ENCODE measurements at places on chromosomes 2 and 18.

GRCh38 chr18:54946149-54946581 lies 13.1 kb downstream of the CCDC68 start:
- DNase-seq, result peak; percentile 11

DNA sequence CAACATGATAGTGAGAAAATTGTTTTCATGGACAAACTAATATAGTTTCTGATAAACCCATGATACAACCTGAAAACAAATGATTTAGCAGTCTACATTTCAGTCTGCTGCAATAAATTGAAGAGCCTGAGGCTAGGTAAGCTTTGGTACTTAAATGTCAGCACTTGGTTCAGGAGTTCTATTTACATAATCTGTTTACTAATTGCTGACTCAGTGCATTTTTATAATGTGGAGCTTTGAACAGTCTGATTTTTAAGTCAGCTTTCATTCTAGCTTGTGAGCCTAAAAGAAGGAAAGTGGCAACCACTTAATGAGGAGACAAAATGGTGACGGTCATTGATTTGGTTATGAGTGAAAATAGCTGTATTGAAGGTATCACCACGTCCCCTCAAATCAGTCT lies 488.6 kb downstream of the CPS1 start:
- no peak for DNase-seq

DNA sequence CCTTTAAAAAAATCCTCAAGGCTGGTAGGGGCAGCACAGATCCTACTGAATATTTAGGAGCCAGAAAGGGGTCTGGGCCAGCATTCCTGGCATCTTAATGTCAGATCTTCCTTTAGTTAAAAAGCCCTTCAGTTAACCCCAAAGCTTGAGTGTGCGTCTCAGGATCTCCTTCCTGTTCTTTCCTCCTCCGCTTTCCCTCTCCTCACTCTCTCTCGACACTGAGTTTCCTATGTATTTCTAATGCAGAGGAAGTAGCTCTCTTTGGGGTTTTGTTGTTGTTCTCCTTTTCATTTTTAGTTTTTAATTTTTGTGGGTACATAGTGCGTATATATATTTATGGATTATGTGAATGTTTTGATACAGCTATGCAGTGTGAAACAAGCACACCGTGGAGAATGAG lies 109.9 kb upstream of the COPS8 start:
- DNase-seq, result no peak

DNA sequence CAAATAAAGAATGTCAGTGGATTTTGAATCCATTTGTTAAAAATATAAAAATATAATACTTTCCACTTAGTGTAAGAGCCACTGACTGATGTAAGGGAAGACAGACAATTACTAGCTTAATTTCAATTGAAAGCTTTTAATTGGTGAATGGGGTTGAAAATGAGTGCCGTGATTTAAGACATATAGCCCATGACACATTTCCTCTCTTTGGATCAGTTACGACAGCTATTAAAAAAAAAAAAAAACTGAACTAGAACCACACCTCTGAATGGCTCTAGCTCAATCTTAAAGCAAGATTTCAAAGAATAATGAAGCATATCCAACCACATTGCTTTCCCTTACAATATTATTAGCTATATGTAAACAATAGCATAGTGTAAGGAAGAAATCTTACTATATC lies 44.0 kb downstream of the CIB4 start:
- DNase-seq, result no peak

DNA sequence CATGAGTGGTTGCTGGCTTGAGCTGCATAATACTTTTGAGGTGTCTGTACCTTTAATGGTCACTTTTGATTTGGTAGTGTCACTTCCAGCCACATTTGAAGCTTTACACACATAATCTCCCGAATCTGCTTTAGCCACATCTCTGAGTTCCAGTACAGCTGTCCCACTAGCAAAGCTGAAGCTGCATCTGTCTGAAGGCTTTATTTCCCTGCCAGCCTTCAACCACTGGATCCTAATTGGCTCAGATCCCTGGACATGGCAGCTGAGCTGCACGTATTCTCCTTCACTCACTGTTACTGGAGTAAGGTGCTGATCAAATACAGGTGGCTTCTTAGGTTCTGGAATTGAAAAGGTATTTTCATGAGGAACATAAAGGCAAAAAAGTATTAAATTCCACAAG lies 99.7 kb downstream of the TTN start:
- DNase-seq, result no peak

- no peak for DNase-seq
These were observed 23.9 kb downstream of the EFR3B start for GRCh38 chr2:25065768-25066167.
